ENCODE measurements at places on chromosomes 2 and 18.

DNA sequence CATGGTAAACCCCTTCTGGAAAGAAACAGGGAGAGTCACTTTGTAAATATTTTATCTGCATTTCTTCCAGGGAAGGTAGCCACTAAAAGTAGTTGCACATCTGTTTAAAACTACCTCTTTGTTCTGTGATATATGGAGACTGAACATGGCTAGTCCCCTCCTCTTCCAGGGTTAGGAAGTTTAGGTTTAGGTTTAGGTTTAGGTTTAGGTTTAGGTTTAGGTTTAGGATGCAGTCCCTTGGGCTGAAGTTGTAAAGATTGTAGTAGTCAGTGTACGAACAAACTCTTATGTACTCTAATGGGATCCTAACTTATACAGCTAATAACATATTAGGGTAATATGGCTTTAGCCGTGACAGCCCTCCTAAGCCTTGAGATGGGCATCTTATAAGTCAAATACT lies 880.2 kb upstream of the TMEFF2 start:
- no peak for DNase-seq

DNA sequence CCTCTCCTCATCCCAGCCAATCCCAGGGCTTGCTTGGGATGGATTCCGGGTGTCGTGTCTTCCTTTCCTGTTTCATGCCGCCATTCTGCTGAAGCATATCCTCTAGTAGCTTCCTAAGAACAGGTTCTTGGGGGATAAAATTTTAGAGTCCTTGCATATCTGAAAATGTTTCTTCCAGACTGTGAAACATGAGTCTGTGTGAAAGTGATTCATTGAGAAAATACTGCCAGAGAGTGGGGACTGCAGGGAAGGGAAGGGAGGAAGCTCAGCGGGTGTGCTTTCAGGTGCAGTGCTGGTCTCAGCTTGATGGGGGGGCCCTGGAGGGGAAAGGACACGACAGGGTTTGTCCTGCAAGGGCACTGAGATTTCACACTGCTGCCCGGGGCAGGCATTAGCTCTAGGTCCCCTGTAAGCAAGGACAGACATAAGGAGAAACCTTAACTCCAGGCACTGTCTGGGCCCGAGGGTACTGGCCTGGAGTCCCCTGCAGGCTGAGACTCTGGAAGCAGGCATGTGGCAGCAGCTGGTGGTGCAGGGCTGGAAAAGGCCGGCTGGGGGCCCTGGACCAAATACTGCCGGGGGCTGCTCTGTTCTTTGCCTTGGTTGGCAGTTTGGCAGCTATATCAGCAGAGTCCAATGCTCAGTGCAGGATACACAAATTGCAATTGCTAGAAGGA lies 97.6 kb upstream of the HS6ST1 start:
- DNase-seq: no peak

DNA sequence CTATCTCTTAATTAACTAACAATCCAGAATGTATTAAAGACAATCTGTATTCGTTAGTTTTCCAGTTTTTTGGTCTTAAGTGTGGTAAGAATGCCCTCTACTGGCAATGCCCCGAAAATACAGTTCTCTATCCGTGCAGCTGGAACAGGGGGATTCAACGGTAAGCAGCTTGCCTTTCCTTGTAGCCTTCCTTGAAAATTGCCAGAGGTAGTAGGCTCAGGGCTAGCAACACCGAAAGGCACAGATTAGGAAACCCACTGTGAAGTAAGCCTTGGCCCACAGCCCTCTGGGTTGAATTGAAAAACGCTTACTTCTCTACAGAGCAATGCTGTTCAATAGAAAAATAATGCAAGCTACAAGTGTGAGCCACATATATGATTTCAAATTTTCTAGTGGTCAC lies 17.1 kb upstream of the VPS4B start:
- DNase-seq: peak; percentile 5

- DNase-seq: no peak
These were observed 39.5 kb downstream of the ADNP2 start for GRCh38 chr18:80148326-80149199.

GRCh38 chr2:105502625-105503334 lies 103.9 kb upstream of the FHL2 start:
- no peak for DNase-seq

- DNase-seq: no peak
These were observed 15.6 kb upstream of the FHOD3 start for GRCh38 chr18:36281936-36282335.

GRCh38 chr2:155021618-155022017 lies 323.1 kb downstream of the KCNJ3 start:
- DNase-seq: no peak

DNA sequence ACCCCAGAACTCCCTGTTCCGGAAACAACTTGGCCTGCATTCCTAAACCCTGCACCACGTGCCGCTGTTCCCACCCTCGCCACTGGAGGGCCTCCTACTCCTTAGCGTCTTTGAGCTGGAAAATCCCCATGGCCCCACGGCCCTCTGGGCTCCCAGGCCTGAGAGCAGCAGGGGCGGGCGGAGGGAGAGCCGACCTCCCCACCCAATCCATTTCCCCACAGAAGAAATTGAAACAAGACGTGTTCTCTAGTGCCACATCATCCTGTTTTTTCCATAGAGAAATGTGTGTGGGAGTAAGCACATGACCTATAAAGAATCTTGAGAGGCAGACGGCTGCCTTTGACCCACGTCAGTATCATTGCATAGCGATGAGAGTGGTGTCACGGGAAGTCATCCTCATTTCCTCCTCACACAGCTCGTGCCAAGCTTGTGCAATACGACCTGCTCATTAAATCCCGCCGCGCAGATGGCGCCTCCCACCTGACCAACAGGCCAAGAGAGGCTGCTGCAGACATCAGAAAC lies 79.2 kb downstream of the LAMA1 start:
- DNase-seq: no peak

DNA sequence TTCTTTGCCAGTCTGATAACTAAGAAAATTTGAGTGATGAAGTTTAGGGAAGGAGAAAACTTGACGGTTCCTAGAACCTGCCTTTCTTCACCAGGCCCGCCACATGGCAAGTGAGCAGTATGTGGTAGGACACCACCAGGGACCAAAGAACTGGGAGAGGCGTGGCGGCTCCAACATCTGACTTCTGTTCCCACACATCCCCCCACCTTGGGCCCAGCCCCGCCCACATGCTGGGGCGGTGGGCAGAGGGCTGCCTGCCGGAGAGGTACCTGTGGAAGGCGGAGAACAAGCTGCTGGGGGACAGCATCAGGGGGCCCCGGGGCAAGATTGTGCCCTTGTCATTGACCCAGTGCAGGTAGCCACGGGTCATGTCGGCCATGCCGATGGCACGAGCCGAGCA lies 75.0 kb downstream of the EMILIN2 start:
- no peak for DNase-seq

DNA sequence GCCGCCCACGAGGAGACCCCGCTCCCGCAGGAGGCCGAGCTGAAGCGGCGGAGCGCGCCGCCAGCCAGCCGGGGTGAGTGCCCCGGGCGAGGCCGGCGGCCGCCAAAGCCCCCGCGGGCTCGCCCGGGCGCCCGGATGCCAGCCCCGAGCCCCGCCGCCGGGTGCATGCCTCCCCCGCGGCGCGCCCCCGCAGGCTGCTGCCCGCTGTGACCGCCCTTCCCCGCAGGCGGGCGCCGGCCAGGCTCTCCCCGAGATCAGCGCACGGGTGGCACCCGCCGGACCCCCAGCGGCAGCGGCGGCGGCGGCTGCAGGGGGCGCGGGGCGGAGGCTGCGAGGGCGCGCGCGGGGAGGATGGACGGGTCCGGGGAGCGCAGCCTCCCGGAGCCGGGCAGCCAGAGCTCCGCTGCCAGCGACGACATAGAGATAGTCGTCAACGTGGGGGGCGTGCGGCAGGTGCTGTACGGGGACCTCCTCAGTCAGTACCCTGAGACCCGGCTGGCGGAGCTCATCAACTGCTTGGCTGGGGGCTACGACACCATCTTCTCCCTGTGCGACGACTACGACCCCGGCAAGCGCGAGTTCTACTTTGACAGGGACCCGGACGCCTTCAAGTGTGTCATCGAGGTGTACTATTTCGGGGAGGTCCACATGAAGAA lies 470 bp downstream of the KCNF1 start:
- no peak for DNase-seq

- DNase-seq: peak; percentile 27
These were observed 5.8 kb upstream of the MRPL33 start for GRCh38 chr2:27765621-27766286.

DNA sequence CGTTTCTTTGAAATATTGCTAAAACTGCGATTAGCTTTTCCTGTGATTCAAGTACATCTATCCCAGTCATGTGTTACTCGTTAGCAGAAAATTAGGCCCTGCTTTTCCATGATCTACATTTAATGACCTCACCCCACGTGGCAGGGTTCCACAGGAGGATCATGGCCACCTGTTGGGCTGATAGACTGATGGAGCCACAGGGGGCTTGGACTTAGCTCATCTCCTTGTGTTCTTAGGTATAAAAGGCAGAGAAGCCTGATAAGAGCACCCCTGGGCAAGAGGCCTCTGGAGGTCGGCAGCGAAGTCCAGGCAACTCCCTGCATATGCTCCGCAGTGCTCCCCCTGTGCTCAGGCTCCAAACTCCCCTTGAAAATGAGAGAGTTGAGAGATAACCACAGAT lies 12.9 kb downstream of the FZD7 start:
- DNase-seq: no peak

DNA sequence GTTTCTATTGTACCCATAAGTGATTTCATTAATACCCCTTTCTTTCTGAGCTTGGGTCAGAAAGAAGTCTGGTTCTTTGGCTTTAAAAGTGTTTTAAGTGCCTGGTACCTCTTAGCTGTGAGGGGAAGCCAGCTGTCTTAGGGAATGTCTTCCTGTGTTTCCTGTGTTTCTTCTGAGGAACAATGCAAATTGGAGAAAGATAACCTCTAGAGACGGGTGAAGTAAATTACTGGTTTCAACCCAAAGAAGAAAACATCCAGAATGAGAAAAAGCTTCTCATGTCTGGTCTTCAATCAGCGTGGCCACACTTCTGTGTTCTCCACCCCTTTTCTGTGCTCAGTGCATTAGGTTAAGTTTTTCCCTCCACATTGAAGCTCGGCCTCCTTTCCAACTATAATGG lies 10.2 kb upstream of the CHN1 start:
- no peak for DNase-seq

DNA sequence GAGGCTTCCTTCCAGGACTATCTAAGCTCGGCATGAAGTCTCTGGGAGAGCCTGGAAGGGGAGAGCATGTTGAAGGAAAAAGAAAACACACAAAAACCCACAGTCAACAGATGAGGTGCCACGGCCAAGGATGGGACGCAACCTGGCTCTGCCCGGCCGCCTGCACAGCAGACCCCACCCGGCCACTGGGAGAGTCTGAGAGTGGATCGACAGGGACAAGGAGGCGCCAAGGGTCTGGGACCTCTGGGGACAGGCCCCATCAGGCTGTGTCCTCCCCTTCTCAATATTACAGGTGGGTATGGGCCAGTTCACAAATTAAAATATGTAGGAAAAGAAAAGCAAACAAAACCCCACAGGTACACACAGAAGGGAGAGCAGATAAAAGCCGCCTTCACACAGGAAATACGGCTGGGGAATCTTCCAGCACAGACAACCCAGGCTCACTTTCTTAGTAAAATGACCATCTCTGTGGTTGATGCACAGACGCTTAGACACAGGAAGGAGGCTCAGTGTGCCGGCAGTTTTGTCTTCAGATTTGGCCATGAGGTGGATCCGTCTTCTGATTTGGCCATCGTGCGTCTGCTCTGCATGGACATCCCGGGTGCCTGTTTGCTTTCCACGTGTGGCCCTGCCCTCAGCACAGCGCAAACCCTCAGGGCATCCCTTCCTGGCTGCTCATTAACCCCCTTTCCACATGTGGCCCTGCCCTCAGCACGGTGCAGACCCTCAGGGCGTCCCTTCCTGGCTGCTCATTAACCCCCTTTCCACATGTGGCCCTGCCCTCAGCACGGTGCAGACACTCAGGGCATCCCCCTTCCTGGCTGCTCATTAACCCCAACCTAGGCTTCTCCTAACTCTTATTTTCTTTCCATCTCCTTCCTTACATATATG lies 138.4 kb downstream of the EIPR1 start:
- no peak for DNase-seq
